Lung microvascular endothelial cell (primary cell): ENCODE measurements at places on chromosomes 2 and 18. TPM values are rescaled to one million over a fixed set of nuclear protein-coding genes. Genes with fewer than 3 reads are reported as not detected.

Gene LOXHD1
- not detected in 2 replicates for total RNA-seq

Gene DTNB
- 3.7 and 4.2 TPM in 2 replicates for total RNA-seq

Gene FAM110C
- under 0.01 and 0.44 TPM in 2 replicates for total RNA-seq

Gene HOXD13
- total RNA-seq = not detected in 2 replicates

Gene RASGRP3
- 138 and 180 TPM in 2 replicates for total RNA-seq

Gene EVA1A
- total RNA-seq = 19.0 and 43.5 TPM in 2 replicates

Gene CHST9
- total RNA-seq = not detected in 2 replicates

Gene MEP1B
- total RNA-seq = not detected in 2 replicates

Gene SCN9A
- total RNA-seq = under 0.01 and 0.22 TPM in 2 replicates

Gene NAT8
- total RNA-seq = not detected in 2 replicates

Gene LAMA1
- total RNA-seq = 0.20 and 0.22 TPM in 2 replicates

Gene RTP5
- not detected in 2 replicates for total RNA-seq

Gene EHD3
- total RNA-seq = 2.4 and 6.7 TPM in 2 replicates

Gene ABCG5
- not detected in 2 replicates for total RNA-seq

Gene CDH19
- under 0.01 TPM in 1 of 2 replicates, not detected in the other for total RNA-seq

Gene GREB1L
- 2.0 and 3.1 TPM in 2 replicates for total RNA-seq

Gene DCC
- not detected in 2 replicates for total RNA-seq

Gene METTL8
- total RNA-seq = 8.1 and 8.7 TPM in 2 replicates

Gene CYBRD1
- total RNA-seq = 14.6 and 25.0 TPM in 2 replicates

Gene FOXI3
- total RNA-seq = not detected in 2 replicates

Gene KCNK3
- not detected in 2 replicates for total RNA-seq

Gene ORC4
- 13.3 and 18.3 TPM in 2 replicates for total RNA-seq

Gene GAL3ST2
- not detected in 2 replicates for total RNA-seq

Gene TSPYL6
- not detected in 2 replicates for total RNA-seq

Gene FAM124B
- 13.3 and 64.9 TPM in 2 replicates for total RNA-seq
